ENCODE measurements at places on chromosomes 3 and 15. TPM values are rescaled to one million over a fixed set of nuclear protein-coding genes. Genes with fewer than 3 reads are reported as not detected.
A peak's percentile ranks its signal among the peaks of the same experiment; 100 is the strongest.

DNA sequence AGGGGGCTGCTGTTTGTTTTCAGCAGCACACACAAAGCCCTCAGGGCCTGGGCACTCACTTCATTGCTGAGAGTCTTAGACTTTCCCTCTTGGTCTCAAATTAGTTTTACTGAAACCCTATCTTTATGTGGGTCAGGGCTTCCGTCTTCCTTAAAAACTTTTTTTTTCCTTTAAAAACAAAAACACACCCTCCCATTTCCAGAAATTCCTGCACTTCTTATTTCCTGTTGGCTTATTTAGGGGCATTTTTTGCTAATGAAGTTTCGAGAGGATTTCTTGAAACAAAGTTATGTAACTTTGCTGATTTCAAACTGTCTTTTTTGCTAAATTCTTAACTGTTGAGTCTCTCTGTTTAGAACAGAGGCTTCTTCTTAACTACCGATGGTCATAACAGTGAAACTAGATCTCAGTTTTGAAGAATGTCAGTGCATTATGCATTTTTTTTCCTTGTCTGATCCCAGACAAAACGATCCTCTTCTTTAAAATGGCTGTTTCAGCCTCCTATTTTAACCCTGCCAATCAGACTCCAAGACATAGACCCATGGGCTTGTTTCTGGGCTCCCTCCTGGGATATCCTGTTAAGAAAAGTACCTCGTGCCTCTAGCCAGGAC is 23.3 kb downstream of the ANAPC13 start:
- H3K4me3 ChIP-seq, result no peak overlapping the region
- H3K36me3 ChIP-seq, result no peaks in the 10 kb centered on the region
- H3K4me1 ChIP-seq, result peaks cover 30% of the 10 kb centered on the region
- no peaks in the 10 kb centered on the region for H3K27me3 ChIP-seq
- no peak overlapping the region for H3K27ac ChIP-seq
- DNase-seq, result peak; percentile 24

DNA sequence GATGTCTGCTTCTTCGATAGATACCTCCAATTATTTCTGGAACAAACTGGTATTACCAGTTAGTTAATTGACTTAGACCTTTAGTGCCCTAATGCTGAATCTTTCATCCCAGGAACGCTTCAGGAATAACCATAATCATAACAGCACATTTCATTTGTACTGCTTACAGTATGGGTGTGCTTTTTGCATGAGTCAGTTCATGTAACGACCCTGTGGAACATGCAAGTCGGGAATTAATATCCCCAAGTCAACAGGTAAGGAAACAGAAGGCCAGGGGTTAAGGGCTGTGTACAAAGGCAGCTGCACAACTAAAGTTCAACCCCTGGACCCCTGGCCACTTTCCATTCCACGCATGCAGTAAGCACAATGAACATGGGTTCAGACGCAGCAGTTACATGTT is 49.2 kb downstream of the ADCY5 start:
- no peak overlapping the region for H3K4me3 ChIP-seq
- H3K27me3 ChIP-seq, result no peaks in the 10 kb centered on the region
- DNase-seq, result no peak
- no peaks in the 10 kb centered on the region for H3K4me1 ChIP-seq
- H3K36me3 ChIP-seq, result no peaks in the 10 kb centered on the region
- H3K27ac ChIP-seq, result no peak overlapping the region

DNA sequence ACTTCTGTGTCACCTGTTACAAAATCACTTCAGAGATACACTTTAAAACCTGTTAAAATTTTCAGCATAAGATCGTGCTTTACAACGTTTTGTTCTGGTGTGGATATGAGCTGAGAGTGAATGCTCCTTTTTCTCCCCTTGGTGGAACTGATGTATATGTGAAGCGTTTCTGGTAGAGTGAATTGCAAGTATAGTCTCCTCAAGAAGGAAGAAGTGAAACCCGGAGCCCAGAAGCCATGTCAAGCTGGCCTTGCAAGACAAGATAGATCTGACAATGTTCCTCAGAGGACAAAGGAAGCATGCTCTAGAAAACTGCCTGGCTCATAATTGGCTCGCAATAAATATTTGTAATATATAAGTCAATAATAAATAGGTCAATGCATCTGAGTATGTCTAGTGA is 23.6 kb downstream of the SERPINI2 start:
- no peak for DNase-seq
- peaks cover 13% of the 10 kb centered on the region for H3K4me1 ChIP-seq
- no peaks in the 10 kb centered on the region for H3K36me3 ChIP-seq
- H3K4me3 ChIP-seq, result no peak overlapping the region
- H3K27me3 ChIP-seq, result no peaks in the 10 kb centered on the region

GRCh38 chr3:106167728-106168127 is 298.9 kb upstream of the CBLB start:
- peaks cover 4% of the 10 kb centered on the region for H3K4me1 ChIP-seq
- H3K4me3 ChIP-seq, result no peak overlapping the region
- no peak overlapping the region for H3K27ac ChIP-seq
- no peaks in the 10 kb centered on the region for H3K36me3 ChIP-seq
- H3K27me3 ChIP-seq, result no peaks in the 10 kb centered on the region

- H3K4me1 ChIP-seq, result peaks cover 3% of the 10 kb centered on the region
- no peak for DNase-seq
- no peak overlapping the region for H3K4me3 ChIP-seq
- no peaks in the 10 kb centered on the region for H3K27me3 ChIP-seq
These were observed 3.8 kb downstream of the NCEH1 start for GRCh38 chr3:172707030-172707429.

GRCh38 chr3:196232882-196233251 is 16.5 kb downstream of the SLC51A start:
- H3K36me3 ChIP-seq, result no peaks in the 10 kb centered on the region
- H3K4me1 ChIP-seq, result no peaks in the 10 kb centered on the region
- no peak for DNase-seq
- H3K27me3 ChIP-seq, result no peaks in the 10 kb centered on the region
- no peak overlapping the region for H3K4me3 ChIP-seq

- H3K27me3 ChIP-seq, result no peaks in the 10 kb centered on the region
- no peak overlapping the region for H3K4me3 ChIP-seq
- no peaks in the 10 kb centered on the region for H3K36me3 ChIP-seq
- peaks cover 22% of the 10 kb centered on the region for H3K4me1 ChIP-seq
- H3K27ac ChIP-seq, result no peak overlapping the region
- DNase-seq, result peak; percentile 48
These were observed 13.0 kb upstream of the CADPS start for GRCh38 chr3:62888180-62888579.

DNA sequence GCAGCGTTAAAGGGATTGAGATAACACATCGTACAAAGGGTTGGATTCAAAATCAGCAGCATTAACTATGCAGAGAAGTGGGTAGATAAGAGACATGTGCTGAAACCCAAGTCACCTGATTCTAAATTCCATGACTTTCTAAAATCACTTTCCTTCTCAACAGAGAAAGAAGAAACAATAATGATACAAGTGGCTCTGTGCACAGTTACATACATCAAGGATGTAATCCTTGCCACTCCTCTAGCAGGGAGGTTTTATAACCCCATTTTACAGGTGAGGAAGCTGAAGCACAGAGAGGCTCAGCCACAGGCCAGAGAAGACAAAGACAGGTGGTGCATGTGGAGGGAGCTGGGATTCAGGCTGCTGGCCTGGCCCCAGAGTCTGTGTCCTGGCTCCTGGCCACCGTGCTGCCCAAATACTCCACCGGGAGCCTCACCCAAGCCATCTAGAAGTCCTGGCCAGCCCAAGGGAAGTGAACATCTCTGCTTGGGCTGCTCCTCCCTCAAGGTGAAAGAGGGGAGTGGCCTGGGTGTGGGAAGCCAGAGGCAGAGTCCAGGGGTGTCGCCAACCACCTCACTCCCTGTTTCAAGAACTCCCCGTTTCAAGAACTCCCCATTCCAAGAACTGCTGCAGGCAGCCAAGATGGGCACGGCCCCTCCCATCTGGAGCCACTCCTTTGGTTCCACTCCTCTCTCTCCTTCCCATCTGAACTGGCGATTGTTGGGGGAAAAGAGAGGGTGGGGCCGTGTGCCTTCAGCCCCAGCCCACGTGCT is 147.1 kb downstream of the NUP210 start:
- no peak overlapping the region for H3K27ac ChIP-seq
- H3K27me3 ChIP-seq, result no peaks in the 10 kb centered on the region
- no peak overlapping the region for H3K4me3 ChIP-seq
- no peak for DNase-seq
- H3K36me3 ChIP-seq, result no peaks in the 10 kb centered on the region

DNA sequence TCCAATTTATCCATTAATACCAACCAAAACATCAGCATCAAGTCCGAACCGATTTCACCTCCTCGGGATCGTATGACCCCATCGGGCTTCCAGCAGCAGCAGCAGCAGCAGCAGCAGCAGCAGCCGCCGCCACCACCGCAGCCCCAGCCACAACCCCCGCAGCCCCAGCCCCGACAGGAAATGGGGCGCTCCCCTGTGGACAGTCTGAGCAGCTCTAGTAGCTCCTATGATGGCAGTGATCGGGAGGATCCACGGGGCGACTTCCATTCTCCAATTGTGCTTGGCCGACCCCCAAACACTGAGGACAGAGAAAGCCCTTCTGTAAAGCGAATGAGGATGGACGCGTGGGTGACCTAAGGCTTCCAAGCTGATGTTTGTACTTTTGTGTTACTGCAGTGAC is 20.8 kb downstream of the LYSMD4 start:
- H3K36me3 ChIP-seq, result no peaks in the 10 kb centered on the region
- no peak overlapping the region for H3K27ac ChIP-seq
- DNase-seq, result no peak
- no peak overlapping the region for H3K4me3 ChIP-seq
- no peaks in the 10 kb centered on the region for H3K4me1 ChIP-seq

- no peaks in the 10 kb centered on the region for H3K27me3 ChIP-seq
- no peak overlapping the region for H3K4me3 ChIP-seq
These were observed 20.5 kb downstream of the SLC35A5 start for GRCh38 chr3:112582244-112582874.

- H3K4me3 ChIP-seq, result no peak overlapping the region
- H3K4me1 ChIP-seq, result peaks cover 5% of the 10 kb centered on the region
- H3K36me3 ChIP-seq, result no peaks in the 10 kb centered on the region
- no peak overlapping the region for H3K27ac ChIP-seq
- peak; percentile 17 for DNase-seq
These were observed 32.2 kb upstream of the ACP3 start for GRCh38 chr3:132284781-132285619.

DNA sequence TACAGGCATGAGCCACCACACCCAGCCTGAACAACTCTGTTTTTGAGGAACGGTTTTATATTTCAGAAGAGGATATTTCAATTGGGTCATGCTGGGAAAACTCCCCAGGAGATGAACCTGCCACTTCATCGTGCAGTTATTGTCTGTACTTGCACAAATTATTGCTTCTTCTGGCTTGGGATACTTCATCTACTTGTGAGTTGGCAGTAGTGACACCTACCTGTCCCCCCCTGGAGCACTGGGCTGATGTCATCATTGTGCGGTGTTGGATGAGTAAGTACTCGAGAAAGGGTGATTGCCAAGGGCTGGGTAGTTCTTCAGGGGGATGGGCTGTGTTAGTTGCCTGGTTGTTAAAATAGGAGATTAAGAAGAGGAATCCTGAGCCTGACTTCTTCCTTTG is 85.1 kb upstream of the SAMMSON start:
- H3K4me3 ChIP-seq, result no peak overlapping the region
- H3K36me3 ChIP-seq, result no peaks in the 10 kb centered on the region
- no peaks in the 10 kb centered on the region for H3K27me3 ChIP-seq
- no peaks in the 10 kb centered on the region for H3K4me1 ChIP-seq

DNA sequence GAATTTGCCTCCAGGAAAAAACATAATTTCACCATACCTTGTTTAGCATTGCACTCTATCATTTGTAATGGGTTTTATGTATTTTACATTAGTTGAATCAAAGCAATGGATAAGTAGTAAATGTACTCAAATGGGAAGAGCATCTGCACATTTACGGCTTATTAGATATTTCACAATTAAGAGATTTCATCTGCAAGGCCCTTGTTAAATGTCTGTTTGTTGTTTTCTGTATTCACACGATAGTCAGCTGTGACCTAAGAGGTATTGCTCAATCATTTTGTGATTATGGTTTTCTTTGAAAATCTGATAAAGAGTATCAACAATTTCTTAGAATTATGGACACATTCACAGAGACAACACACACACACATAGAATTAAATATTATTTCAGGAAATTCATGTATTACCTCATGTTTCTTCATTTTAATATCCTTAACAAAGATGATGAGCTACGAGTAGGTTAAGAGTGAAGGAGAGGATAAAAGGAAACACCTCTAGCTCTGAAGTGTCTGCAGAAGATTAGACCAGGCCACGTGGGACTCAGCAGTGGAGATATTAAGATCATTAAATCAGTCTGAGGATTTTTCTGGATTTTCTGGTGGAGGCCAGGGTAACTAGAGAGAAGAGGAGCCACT is 121.9 kb upstream of the POU1F1 start:
- no peak overlapping the region for H3K27ac ChIP-seq
- H3K27me3 ChIP-seq, result no peaks in the 10 kb centered on the region
- no peak overlapping the region for H3K4me3 ChIP-seq
- no peaks in the 10 kb centered on the region for H3K4me1 ChIP-seq
- DNase-seq, result no peak

DNA sequence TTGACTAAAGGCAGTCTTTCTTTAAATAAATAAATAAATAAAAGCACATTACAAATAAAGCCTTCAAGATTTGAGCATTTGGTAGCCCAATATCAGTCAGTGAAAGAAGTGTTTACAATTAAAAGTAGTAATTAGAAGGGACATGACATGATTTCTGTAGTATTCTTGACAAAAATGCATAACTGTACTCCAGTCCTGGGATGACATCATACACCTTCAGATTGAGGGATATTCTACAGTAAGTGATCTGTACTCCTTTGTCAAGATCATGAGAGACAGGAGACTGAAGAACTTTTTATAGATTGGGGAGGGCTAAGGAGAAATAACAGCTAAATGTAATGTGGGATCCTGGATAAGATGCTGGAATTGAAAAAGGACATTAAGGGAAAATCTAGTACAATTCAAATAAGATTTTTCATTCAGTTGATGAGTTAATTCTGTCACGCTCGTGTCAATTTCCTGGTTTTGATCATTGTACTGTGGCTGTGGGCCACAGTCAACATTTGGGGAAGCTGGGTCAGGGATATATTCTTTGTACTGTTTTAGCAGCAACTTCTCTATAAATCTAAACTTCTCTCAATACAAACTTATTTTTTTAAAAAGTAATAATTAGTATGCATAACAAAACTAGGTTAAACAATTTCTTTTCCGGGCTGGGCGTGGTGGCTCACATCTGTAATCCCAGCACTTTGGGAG is 314.8 kb downstream of the PTPRG start:
- DNase-seq, result no peak
- no peaks in the 10 kb centered on the region for H3K36me3 ChIP-seq
- no peaks in the 10 kb centered on the region for H3K27me3 ChIP-seq
- H3K4me3 ChIP-seq, result no peak overlapping the region
- no peak overlapping the region for H3K27ac ChIP-seq

DNA sequence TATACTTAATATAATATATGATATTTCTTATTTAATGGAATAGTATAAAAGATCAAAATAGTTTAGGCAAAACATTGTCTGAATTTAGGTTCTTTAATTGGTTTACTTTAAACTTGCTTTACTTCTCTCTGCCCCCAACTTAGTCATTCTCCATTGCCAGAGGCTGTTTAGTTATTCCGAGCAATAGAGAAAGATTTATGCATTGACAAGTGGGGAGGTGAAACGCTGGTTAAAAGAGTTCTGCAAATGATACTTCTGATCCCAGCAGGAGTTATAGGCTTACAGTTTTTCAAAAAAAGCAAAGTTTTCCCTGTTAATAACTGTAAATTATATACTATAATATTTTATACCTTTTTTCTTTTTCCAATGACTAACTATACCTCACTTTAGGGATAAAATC is 145.4 kb downstream of the EPHA3 start:
- no peak overlapping the region for H3K27ac ChIP-seq
- H3K4me1 ChIP-seq, result no peaks in the 10 kb centered on the region
- DNase-seq, result no peak
- H3K36me3 ChIP-seq, result no peaks in the 10 kb centered on the region

Gene GNAT1
- not detected for total RNA-seq

Gene AZI2
- 74.0 TPM for total RNA-seq

Gene RHOV
- total RNA-seq, result not detected

Gene ZPLD1
- 0.31 TPM for total RNA-seq

Gene DOCK3
- total RNA-seq, result 11.1 TPM

Gene GOLGA8N
- total RNA-seq, result 0.26 TPM

Gene SLC22A13
- total RNA-seq, result 0.21 TPM

Gene ADGRG7
- total RNA-seq, result not detected
